ENCODE measurements at places on chromosomes 16 and 17. TPM values are rescaled to one million over a fixed set of nuclear protein-coding genes. Genes with fewer than 3 reads are reported as not detected.

- no peak for DNase-seq
Measured at GRCh38 chr17:19937522-19937921, 40.1 kb downstream of the AKAP10 start.

DNA sequence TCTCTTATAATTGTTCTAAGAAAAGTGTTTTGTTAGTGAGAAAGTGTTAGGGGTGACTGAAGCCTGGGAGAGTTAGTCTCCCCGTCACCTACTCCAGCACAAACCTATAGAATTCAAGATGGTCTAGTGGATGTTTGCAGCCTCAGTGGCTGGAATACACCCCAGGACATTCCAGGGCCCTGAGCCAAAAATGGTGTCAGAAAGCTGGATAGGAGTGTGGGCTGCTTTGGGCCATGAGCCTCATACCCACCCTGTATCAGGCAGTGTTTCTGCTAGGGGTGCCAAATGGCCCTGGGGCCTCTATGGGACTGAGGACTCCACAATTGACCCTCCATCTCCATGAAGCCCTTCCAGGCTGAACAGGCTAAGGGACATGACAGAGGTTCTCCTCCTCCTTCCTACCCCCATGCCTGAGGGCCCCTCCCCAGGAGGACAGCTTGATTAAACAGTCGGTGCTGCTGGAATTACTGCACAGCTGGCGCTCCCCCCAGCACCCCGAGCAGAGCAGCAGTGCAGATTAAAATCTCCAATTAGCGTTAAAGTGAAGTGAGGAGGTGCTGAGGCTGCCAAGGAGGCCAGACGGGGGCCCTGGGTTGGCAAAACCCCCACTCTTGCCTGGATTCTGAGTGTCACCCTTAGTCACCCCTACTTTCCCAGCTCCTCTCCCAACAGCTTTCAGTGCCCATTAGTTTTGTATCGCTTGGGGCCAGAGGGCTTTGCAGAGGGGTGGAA lies 59.1 kb downstream of the NEUROD2 start:
- no peak for DNase-seq

- DNase-seq = no peak
Measured at GRCh38 chr17:78650093-78650715, 73.0 kb upstream of the DNAH17 start.

FOXJ1 gene
- total RNA-seq = 7.5 TPM
